ENCODE measurements at places on chromosomes 1 and 21.

GRCh38 chr1:85818371-85818770 lies 110.1 kb upstream of the ZNHIT6 start:
- DNase-seq, result no peak

DNA sequence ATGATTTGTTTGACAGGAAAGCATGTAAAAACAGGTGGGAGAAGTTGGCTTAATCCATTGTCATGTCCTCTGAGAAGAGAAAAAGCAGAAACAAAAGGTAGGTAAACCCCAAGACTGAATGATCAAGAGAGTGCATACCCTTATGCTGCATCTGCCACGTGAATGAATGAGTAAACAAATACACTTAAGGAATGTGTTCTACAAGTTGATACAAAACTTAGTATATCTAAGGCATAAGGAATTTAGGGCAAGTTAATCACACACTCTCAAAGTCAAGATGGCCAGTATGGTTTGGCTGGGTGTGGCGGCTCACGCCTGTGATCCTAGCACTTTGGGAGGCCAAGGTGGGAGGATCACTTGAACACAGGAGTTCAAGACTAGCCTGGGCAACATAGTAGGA lies 34.2 kb downstream of the HMCN1 start:
- DNase-seq, result no peak

DNA sequence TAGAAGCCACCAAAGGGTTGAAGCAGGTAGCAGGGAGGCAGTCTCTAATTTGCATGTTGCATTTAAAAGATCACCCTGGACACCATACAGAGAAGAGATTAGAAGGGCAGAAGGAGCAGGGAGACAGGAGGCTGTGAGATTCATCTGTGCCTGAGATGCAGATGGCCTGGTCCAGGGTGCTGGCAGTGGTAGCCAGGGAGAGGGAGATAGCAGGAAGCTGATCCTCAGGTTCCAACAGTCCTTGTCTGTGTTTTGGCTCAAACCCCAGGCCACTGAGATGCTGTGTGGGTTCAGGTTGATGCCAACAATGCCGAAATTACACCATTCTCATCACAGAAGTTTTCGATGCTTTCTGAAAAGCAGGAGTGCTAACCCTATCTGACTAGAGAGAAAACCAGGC lies 113.7 kb downstream of the KAZN start:
- no peak for DNase-seq

GRCh38 chr1:36276688-36277087 lies 29.5 kb upstream of the SH3D21 start:
- DNase-seq, result no peak

DNA sequence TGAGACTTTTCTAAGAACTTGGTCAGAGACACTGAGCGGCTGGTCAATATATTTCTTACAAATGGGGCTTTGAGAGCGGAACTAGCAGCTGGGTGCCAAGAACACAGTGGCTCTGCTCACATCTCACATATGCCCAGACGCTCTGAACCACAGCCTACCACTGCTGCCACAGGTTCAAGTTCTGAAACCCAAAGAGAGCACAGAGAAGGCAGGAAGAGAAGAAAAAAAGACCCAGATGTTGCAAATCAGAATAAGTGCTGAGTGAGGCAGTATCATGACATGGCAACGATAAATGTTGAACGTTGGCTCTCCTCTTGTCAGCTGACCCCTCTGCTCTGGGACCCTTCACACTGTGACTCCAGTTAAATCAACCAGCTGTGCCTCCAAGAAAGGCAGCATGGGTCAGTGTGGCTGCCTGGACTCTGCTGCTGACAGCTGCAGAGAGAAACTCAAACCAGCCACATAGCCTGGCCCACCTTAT lies 26.4 kb downstream of the HIVEP3 start:
- no peak for DNase-seq

Data from activated effector memory CD4-positive, alpha-beta T cell treated with anti-CD3 and anti-CD28 coated beads, Interleukin-2, amount 50 U/mL, for 16 hours (primary cell).